ENCODE measurements at places on chromosomes 6 and 20.

DNA sequence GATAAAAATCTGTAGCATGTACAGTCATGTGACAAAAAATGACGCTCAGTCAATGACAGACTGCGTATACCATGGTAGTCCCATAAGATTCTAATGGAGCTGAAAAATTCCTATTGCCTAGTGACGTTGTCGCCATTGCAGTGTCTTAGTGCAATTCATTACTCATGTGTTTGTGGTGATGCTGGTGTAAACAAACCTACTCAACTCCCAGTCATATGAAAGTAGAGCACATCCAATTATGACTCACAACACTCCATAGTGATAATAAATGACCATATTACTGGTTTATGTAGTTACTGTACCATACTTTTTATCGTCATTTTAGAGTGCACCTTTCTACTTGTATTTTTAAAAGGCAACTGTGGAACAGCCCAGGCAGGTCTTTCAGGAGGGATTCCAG lies 45.0 kb downstream of the TFAP2A start:
- DNase-seq: no peak

GRCh38 chr6:163398115-163398514 lies 16.4 kb upstream of the QKI start:
- no peak for DNase-seq

GRCh38 chr20:19969106-19969505 lies 48.1 kb upstream of the NAA20 start:
- no peak for DNase-seq

DNA sequence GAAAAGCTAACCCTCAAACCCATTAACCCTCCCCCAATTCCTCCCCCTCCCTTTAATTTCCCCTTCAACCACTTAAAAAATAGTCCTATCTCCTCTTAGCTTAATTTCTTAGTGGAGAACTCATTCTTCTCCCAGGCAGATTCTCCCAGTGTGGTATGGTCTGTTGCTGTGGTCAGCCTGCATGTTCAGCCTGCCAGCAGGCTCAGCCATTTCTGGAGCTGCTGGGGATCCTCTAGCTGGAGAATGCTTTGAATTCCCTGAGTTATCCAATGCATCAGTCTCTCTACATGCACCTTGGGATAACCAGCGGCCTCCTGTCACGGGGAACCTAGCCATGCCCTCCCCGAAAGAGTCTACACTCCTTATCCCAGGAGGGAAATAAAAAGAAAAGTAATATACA lies 375.4 kb upstream of the RSPO3 start:
- DNase-seq: no peak

GRCh38 chr6:121504227-121504626 lies 68.8 kb downstream of the GJA1 start:
- DNase-seq: no peak

DNA sequence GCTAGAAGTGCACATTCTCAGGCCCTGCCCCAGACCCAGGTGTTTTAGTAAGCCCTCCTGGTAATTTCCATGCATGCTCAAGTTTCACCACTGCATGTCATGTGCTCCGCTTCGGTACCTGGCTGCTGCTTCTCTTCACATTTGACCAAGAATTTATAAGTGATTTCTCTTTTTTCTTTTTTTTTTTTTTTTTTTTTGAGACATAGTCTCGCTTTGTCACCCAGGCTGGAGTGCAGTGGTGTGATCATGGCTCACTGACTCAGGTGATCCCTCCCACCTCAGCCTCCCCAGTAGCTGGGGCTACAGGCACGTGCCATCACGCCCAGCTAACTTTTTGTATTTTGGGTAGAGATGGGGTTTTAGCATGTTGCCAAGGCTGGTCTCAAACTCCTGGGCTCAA lies 16.0 kb downstream of the TM9SF4 start:
- DNase-seq: no peak

DNA sequence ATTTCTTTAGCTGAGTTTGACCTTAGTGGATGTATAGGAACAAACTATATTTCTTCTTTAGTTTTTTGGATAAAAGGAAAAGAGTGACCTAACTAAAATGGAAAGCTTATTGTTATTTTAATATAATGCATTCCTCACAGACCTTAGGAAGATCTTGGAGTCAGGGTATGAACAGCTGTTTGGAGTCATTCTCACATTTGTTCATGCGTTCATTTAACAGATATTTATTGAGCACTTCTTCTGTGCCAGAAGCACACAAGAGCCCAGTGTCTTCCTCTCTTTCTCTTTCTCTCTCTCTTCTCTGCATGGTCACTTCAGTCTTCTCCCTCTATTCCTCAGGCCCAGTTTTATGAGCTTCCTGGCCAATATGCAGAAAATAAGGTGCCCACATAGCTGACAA lies 744.0 kb upstream of the MAP3K7 start:
- no peak for DNase-seq

GRCh38 chr6:28497306-28497705 lies 18.3 kb downstream of the GPX6 start:
- no peak for DNase-seq

- DNase-seq: no peak
Observed at GRCh38 chr20:62516338-62516737, 40.5 kb upstream of the GATA5 start.

GRCh38 chr6:151796842-151797530 lies 10.5 kb upstream of the ESR1 start:
- DNase-seq: no peak

- no peak for DNase-seq
Observed at GRCh38 chr6:124765280-124765679, 197.0 kb upstream of the RNF217 start.

DNA sequence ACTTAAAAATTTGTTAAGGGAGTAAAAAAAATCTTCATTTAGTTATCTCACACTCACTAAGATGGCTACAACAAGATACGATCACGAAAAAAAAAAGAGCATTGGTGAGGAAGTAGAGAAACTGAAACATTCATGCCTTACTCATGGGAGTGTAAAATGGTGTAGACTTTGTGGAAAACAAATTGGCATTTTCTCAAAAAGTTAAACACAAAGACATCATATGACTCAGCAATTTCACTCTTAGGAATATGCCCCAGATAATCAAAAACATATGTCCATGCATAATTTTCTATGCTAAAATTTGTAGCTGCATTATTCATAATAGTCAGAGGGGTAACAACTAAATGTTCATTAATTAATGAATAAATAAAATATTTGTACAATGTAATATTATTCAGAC lies 120.9 kb upstream of the IRAK1BP1 start:
- no peak for DNase-seq

DNA sequence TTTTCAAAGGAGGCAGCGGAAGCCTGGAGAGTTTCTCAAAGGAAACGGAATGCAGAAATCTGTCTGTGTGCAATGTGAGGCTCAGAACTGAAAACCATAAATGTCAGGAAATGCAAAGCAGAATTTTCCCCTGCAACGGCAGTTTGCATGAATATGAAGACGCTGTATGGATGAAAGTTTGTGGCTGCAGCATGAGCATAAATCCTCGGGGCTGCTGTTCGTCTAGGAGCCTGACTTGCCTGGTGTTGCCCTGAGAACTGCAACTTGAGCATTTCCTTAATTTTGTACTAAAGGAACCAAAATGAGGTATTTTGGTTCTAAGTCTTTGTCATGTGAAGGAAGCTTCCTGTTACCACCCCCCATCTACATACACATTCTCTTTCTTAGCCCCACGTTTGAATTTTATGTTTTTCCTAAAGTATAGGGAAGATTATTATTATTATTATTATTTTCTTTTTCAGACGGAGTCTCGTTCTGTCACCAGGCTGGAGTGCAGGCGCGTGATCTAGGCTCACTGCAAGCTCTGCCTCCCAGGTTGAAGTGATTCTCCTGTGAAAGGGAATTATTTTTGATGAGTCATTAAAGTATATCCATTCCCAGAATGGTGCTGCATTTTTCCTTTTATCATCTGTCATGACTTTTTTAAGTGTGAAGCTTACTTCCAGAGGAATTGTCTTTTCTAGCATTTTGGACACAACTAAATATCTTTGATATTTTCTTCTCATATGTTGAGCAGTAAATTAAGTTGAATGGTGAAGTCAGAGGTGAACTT lies 33.1 kb downstream of the MTHFD1L start:
- DNase-seq: no peak

DNA sequence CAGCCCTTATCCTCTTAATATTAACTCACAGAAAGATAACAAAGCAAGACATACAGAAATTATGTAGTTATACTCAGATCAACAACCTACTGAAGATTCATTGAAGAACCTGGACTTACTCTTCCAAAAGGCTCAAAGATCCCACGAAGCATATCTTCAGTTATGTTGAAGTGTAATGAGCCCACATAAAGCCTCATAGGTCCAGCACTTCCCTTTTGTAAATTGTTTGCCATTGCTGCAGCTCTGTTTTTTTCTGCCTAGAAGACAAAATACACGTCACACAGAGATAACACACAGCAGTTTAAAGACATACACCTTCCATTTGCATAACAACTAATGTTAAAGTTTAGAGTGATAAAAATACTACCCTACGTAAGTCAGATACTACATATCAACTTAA lies 20.4 kb downstream of the RBM39 start:
- no peak for DNase-seq

DNA sequence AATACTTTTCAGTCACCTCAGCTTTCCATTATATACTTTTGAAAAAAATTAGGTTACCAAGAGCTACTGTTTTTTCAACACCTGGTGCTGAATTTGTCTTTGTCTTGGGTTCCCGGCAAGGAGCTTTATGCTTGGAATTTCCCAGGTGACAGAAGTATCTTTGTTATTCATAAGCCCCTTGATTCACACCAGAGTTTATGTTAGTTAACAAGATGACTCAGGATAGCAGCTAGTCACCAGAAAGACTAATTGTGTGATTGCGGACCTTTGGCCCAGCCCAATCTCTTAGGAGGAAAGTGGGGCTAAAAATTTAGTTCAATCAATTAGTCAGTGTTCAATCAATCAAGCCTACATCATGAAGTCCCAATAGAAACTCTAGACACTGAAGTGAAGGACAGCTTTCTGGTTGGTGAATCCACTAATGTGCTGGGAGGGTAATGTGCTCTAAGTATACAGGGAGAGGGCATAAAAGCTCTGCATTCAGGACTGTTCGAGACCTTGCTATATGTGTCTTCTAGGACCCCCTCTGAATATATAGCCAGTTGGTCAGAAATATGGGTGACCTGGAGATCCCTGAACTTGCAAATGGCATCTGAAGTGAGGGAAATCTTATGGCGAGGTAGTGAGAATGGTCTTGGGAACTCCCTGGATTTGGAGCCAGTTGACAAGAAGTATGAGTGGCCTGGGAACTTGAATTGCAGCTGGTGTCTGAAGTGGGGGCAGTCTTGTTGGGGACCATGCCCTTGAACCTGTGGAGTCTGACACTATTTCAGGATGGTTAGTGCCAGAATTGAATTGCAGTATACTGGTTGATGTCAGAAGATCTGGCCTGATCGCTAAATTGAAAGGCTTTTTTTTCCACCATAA lies 16.2 kb downstream of the TMEM30A start:
- DNase-seq: no peak

DNA sequence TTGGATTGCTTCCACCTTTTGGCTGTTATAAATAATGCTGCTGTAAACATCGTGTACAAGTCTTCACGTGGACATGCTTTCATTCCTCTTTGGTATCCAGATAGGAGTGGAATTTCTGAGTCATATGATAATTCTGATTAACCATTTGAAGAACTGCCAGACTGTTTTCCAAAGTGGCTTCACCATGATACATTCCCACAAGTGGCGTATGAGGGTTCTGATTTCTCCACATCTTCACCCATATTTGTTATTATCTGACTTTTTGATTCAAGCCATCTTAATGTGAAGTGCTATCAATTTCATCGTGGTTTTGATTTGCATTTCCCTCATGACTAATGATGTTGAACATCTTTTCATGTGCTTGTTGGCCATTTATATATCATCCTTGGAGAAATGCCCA lies 2.9 kb upstream of the SNRPB start:
- DNase-seq: no peak

DNA sequence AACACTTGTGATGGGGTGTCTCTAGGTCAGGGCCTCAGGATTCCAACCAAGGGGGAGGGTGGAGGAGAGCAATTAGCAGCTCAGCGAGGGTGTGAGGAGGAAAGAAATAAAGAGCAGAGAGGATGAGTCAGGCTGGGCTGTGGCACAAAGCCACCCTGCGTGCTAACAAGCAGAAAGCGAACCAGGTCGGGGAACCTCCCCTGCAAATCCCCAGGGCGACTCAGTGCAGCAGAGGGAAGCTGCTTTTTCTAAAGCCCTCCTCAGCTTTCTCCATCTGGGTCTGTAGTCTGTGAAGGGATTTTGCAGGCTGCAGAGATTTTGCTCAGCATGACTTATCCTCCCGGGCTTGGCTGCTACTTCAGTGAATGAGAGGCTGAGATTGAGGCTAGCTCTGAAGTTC lies 6.6 kb upstream of the SPO11 start:
- DNase-seq: no peak

- DNase-seq: no peak
Observed at GRCh38 chr20:23820493-23820892, 6.0 kb downstream of the CST2 start.

- no peak for DNase-seq
Observed at GRCh38 chr20:35226126-35226883, at the start of gene MMP24. MMP24 (plus strand) TSS chr20:35226690; CDS start chr20:35226739, 49 bp downstream.

DNA sequence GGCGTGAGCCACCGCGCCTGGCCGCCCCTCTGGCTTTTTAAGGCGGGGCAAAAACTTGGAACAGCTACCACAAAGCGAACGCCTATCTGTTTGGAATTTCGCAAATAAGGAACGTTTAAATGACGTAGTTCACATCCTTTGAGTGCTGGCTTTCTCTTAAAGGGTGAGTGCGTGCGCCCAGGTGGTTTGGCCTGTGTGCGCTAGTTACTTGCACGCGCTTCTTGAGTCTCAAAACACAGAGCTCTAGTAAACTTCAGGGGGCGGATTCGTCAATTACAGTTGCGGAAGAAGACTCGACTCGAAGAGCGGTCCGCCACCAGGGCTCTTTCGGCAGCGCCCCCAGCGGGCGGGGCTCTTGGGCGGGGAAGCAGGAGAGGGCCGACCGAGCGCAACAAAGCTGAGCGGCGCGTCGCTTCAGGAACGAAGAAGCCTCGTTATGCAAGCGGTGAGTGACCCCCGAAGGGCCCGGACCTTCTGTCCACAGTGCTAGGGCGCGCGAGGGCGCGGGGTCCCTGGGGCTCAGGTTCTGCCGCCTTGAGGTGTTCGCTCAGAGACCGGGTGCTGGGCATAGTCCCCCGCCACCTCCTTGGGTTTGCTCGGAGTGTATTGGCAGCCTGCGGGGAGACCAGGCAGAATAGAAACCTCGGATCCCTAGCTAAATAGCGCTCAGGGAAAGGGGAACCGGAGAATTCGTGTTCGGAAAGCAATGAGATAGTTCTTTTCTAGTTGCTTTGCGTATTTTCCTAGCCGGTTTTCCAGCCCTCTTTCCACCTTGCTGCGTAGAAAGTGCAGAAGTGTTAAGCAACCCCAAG lies at the start of gene SYCP2L:
SYCP2L (plus strand) TSS at position 362 of the 812 bp plus-strand sequence; CDS start at position 437, 75 bp downstream.
- DNase-seq: peak; percentile 2

GRCh38 chr6:134079406-134079921 lies 27.0 kb upstream of the SLC2A12 start:
- DNase-seq: no peak
